NCI-H1417 treated with DMSO at 0.1 percent for 48 hours (cell line): ENCODE measurements at places on chromosomes 2 and 18.

DNA sequence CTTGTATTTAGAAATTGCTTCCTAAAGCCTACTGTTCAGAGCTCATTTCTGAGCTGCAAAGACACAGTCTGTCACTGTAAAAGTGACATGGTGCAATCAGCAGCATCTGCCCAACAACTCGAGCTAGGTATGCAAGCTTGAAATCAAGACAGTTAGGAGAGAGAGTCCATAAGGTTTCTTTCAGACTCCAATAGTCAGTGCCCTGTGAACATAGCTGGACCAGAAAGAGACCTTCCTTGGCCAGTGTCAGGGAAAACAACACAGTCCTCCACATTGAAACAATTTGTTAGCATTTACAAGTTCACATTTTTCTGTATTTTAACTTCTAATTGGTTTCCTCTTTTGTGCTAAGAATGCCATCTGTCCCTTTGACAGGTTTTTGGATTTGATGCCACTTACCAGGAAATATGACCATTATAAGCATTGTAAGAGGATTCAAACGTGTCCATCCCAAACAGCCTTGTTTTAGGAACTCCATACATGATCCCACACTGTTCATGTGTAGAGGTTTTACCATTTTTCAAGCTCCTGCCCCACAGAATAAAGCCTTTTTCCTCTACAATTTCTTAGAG is 8.9 kb upstream of the MYCN start:
- no peak for DNase-seq

DNA sequence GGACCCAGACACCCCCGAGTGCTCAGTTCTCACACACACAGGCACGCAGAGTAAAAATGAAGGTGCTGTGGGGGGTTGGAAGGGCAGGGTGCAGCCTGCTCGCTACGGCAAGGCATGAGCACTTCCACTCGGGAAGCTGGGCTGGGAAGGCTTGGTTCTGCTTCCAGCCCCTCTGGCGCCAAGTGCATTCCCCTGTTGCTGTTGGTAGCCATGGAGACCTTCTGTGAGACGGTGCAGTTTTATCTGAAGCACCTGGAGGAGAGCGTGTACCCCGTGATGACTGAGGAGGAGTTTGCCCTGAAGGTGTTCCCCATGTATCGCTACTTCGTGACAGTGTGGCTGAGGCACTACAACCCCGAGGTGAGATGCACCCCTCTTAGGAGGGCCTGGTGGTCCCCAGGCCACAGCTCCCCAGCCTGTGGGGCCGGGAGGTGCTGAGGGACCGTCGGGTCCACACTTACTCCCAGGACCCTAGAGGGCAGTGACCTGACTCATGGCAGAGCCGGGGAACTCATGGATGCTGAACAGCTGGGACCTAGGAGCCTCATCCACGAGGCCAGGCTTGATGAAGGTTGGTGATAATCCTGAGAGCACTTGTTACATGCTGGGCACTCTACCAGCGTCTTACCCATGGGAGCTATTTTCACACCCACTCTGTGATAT is 15.5 kb downstream of the MROH2A start:
- DNase-seq = no peak

DNA sequence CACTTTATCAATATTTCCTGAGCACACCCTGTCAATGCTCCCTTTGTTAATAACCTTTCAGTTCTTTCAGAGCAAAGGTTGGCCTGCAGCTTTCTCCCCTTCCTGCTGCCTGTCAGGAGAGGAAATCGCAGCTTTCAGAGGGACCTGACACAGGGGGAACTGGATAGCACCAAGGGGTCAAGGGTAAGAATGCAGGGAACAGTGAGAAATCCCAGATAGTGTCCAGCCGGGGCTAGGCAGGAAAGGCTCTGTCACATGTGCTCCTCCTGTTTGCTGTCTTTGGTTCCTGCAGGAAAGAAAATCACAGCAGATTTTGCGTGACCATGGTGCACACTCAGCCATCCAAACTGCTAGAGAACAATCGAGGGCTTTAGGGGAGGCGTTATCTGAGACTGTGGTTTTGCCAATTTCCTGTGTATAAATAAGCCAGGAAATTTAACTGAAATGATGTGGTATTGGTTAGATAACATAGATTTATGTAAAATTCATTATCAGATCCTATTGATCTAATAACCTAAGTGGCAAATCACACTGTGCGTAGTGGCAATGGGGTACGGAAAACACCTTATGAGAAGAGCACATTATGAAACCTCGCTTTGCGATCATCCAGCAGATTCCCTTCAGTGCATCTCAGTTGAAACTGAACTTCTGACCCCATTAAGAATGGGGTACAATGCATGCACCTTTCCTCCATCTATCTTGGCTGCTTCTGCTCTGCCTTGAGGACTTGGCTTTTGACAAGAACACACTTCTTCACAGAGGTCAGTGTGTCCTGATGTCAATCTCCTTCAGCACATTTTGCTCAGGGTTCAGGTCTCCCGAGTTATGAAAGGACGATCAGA is 178.0 kb downstream of the ICOS start:
- DNase-seq = no peak

GRCh38 chr2:144451443-144451842 is 68.5 kb downstream of the ZEB2 start:
- no peak for DNase-seq

DNA sequence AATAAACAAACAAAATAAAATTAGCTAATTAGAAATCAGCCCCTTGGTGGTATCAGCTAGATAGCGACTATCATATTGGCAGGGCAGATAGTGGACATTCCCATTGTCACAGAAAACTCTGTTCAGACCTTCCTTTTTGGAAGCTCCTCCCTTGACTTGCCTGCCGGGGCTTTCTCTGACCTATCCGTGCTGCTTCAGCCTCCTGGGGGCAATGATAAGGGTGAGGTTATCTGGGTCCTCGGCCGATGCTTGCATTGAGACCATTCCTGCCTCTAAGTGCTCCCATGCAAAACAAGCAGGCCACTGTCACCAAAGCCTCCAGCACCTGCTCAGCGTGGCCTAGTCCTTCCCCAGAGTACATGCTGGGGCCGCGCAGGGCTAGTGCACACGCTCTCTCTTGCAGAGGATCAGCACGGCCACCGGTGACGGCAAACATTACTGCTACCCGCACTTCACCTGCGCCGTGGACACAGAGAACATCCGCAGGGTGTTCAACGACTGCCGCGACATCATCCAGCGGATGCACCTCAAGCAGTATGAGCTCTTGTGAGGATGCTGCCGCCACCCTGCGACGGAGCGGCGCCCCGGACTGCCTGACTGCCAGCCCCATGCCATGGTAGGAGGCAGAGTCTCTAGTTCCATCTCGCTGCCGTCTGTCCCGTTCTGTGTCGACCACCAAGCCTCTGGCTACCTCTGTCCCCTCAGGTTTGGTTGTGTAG is 27.4 kb downstream of the MPPE1 start:
- no peak for DNase-seq
